ENCODE measurements at places on chromosomes 5 and 9. TPM values are rescaled to one million over a fixed set of nuclear protein-coding genes. Genes with fewer than 3 reads are reported as not detected.

LCN15 gene
- not detected for total RNA-seq

SLC1A3 gene
- 17.0 TPM for total RNA-seq

JAK2 gene
- 3.2 TPM for total RNA-seq

COL15A1 gene
- total RNA-seq: 2.9 TPM

ADAM19 gene
- total RNA-seq: 38.4 TPM

PRELID2 gene
- 15.5 TPM for total RNA-seq

SLC36A3 gene
- total RNA-seq: not detected

MAMDC4 gene
- 0.44 TPM for total RNA-seq

BHMT2 gene
- total RNA-seq: not detected

- no peak for DNase-seq
Measured at GRCh38 chr9:5085993-5086392, 99.4 kb downstream of the INSL6 start.

DNA sequence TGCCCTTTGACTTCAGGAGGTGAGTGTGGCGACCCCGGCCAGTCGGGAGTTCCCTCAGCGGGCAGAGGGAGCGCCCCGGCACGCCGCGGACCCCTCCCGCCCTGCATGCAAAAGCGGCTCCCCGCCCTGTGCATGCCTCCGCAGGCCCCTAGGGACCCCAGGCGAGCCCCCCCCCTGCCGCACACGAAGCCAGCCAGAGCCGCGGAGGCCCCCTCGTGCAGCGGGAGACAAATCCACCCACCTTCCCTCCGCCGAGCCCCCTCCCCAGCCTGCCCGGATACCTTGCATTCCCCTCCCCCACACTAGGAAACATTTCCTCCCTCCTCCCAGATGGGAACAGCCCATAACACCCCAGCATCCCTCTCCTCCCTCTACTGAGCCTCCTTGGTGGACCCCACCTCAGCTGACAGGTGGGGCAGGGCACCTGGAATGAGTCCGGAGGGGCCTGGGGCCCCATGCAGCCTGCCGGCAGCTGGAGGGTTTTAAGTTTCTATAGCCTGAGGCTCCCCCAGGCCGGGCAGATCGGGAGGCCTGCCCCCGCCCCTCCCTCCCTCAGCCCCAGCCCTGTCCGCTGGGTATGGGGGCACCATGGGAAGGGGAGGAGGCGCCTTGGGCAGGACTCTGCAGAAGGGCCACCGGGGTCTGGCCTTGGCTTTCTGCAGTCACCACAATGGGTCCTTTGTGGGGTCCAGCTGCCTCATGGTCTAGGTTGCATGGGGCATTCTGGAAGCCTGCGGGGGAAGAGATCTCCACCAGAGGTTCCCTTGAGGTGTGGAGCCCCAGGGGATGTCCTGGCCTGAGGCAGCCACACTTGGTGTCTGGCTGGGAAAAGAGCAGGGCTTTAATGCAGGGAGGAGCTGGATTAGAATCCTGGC lies 601 bp downstream of the ERGIC1 start:
- DNase-seq: peak; percentile 39

GRCh38 chr5:120086081-120086480 lies 378.0 kb upstream of the PRR16 start:
- DNase-seq: no peak

DNA sequence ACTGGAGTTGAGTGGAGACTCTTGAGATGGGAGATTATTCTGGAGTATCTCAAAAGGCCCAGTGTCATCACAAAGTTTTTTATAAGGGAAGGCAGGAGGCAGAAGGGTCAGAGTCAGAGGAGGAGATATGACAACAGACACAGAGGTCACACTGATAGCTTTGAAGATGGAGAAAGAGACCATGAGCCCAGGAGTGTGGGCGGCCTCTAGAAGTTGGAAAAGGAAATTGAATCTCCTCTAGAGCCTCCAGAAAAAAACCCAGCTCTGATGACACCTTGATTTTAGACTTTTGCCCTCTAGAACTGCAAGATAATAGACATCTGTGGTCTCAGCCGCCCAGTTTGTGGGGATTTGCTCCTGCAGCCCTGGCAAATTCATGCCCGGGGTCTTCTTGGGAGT lies 64.8 kb upstream of the SPTLC1 start:
- DNase-seq: no peak

- no peak for DNase-seq
Measured at GRCh38 chr9:68738358-68738757, 33.3 kb downstream of the PIP5K1B start.

- DNase-seq: no peak
Measured at GRCh38 chr9:905906-906305, 64.4 kb downstream of the DMRT1 start.

DNA sequence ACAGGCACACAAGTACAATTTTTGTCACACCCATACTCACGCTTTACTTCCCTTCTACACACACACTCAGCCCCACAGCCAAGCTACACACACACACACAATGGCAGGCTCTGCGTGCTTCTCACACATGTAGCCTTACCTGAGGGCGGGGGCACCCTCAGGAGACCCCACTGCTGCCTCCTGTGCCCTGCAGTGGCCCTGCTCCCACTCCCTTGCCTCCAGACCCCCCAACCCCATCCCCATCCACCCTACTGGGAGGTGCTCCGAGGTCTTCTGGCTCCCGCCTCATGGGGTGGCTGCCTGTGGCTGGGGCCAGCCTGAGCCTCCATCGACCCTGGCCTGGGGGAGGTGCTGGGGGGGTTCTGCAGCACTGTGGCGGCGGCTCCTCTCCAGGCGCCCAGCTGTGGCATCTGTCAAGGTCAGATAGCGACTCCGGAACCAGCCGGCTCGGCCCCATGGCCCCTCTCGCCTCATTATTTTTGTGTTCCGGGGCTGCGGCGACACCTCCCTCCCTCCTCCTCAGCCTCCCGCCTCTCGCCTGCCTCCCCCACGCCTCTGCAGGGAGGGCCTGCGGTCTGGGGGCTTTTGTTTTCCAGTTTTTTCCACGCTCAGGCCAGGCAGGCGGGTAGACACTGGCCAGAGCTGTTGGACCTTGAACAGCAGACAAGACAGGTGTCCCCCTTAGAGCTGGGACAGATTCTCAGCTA lies 21.7 kb downstream of the CXXC5 start:
- DNase-seq: no peak

DNA sequence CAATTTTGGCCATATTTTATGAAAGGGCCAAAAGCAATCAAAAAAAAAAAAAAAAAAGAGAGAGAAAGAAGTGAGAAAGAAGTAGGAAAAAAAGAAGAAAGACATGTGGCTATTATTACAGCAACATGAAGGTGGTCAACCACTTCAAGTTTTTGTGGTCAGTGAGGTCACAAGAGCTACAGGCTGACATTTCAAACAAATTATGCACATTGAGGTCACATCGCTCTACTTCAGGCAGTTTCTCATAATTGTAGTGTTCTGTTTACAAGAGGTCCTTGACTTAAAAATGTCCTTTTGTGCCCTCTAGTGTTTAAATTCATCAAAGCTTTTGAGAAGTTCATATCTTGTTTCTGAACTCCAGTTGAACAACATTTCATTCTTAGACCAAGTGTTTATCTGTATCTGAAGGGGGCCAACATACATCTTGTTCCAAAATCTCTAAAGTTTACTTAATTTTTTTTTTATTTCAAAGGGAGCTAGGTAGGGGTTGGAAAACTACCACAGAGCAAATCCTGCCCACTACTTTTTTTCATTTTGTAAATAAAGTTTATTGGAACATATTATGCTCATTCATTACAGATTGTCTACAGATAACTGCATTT lies 513.1 kb downstream of the PDE4D start:
- peak; percentile 96 for DNase-seq

DNA sequence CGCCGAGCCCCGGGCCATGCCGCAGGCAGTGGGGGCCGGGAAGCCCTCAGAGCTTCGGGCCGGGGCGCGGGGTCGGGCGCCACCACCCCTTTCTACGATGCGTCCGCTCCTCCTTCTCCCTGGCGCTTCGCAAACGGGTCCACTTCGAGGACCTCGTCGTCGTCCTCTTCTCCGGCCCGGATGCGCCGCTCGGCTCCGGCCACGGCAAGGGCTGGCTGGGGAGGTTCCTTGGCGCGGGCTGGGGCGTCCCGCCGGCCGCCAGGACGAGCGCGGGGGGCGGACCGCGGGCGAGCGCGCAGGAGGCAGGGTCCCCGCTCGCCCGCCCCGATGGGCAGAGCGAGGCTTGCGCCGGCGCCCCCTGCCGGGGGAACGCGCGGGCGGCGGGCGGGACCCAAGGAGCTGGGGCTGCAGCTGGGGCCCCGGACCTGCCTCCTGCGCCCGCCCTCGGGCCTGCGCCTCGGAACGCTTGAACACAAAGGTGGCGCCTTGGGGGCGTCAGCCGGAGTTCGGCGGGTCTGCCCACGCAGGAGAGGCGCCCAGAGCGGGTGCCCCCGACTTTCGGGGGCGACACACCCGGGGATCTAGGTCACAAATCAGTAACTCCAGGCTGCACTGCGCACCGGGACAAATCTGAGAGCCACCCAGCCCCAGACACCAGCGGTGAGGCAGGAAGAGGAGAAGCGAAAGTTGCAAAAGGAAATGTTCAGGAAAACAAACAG lies at the start of gene ROR2:
Gene ROR2 (minus strand): TSS at position 283 of the 719 bp plus-strand sequence.
- peak; percentile 46 for DNase-seq

GRCh38 chr9:96450613-96451528 lies 902 bp downstream of the HABP4 start:
- peak; percentile 58 for DNase-seq

DNA sequence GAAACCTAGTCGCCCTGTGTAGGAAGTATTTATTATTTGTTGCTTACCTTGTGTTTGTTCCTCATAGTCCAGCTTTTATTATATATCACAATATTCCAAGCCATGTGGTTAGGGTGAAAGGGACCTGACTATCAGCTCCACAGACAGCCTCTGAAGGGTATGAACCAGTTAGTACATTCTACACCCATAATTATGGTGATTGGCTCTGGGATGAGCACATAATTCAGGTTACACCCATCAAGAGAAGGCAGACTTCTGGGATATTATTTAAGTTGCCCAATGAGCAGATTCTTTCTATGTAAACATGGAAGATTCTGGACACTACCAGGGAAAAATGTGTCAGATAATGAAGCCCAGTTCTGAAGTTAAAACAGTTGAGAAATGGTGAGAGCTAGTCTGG lies 168.0 kb downstream of the KIF4B start:
- DNase-seq: no peak

- DNase-seq: no peak
Measured at GRCh38 chr9:5571629-5572232, 57.2 kb upstream of the RIC1 start.

GRCh38 chr5:14342306-14342705 lies 199.2 kb downstream of the TRIO start:
- DNase-seq: no peak

- no peak for DNase-seq
Measured at GRCh38 chr9:116327701-116328405, 174.3 kb downstream of the PAPPA start.

- DNase-seq: peak; percentile 93
Measured at GRCh38 chr5:145554399-145554798, 280.7 kb downstream of the PRELID2 start.

- peak; percentile 3 for DNase-seq
Measured at GRCh38 chr5:2656206-2656605, 95.3 kb downstream of the IRX2 start.

DNA sequence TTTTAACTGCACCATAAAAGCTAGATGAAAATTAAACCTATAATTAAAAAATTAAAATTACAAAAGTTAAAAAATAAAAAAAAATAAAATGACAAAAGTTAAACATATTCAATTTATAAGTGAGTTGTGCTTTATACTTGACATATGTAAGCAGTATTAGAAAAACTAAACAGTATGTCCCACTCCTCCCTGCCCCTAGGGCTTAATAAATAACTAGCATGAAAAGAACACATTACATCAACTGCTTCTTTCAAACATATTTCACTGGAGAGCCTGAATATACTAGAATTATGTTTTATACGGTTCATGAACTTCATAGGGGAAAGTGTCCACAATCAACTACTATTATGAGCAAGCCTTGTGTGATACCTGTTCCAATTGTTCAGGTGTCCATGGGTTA lies 47.6 kb downstream of the ECPAS start:
- no peak for DNase-seq

DNA sequence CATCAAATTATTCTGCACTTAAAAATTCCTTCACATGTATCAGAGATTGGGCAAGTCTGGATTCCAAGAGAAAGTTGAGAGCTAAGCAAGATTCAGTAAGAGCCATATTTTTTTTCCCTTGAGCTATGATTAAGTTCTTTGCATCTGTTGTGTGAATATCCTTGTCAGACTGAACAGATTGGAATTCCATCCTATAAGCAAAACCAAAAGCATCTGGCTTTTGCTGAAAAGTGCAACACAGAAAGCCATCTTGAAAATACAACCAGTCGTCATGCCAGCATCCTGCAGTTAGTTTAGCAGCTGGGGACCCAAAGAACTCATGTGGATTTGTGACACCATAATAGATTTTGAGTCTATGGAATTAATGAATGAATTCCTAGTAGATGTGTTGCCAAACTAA lies 316.9 kb downstream of the MTRR start:
- DNase-seq: no peak

- DNase-seq: no peak
Measured at GRCh38 chr5:160747559-160747958, 104.5 kb downstream of the ATP10B start.

Data from M059J (cell line).